ENCODE measurements at places on chromosomes 12 and 14.
A peak's percentile ranks its signal among the peaks of the same experiment; 100 is the strongest.

GRCh38 chr12:2422591-2422990, 369.8 kb downstream of the CACNA1C start:
- no peak for DNase-seq

GRCh38 chr12:110543252-110543959, 39.7 kb downstream of the PPTC7 start:
- no peak for DNase-seq

DNA sequence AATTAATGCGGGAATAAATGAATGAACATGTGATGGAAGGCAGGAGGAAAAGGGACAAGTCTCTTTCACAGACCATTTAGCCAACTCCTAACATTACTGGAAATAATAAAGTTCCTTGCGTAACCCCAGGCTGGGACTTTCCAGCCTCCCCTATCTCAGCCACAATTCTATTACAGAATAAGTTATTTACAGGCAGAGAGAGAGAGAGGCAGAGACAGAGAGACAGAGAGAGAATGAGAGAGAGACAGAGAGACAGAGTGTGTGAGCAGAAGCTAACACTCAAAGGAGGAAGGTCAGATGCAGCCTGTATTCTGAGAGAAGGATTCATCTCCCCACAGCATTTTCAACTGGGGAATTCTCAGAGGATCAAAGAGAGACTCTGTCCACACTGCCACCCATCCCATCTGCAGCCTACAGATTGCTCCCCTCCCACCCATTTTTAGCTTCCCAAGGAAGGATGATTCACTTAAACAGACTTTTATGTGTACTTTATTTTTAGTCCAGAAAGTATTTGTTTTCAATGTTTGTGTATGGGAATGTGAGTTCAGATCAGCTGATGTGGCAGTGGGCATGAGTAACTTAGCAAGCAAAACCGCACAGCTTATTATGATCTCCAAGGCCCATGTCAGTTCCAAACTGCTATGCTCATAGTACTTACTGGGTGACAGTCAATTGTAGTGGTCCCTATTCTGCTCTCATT, 165.7 kb downstream of the CAND1 start:
- no peak for DNase-seq

GRCh38 chr12:73106296-73106695, 834.1 kb downstream of the TRHDE start:
- DNase-seq, result no peak

- peak; percentile 66 for DNase-seq
These were observed 36.0 kb downstream of the FMNL3 start for GRCh38 chr12:49671031-49671765.

DNA sequence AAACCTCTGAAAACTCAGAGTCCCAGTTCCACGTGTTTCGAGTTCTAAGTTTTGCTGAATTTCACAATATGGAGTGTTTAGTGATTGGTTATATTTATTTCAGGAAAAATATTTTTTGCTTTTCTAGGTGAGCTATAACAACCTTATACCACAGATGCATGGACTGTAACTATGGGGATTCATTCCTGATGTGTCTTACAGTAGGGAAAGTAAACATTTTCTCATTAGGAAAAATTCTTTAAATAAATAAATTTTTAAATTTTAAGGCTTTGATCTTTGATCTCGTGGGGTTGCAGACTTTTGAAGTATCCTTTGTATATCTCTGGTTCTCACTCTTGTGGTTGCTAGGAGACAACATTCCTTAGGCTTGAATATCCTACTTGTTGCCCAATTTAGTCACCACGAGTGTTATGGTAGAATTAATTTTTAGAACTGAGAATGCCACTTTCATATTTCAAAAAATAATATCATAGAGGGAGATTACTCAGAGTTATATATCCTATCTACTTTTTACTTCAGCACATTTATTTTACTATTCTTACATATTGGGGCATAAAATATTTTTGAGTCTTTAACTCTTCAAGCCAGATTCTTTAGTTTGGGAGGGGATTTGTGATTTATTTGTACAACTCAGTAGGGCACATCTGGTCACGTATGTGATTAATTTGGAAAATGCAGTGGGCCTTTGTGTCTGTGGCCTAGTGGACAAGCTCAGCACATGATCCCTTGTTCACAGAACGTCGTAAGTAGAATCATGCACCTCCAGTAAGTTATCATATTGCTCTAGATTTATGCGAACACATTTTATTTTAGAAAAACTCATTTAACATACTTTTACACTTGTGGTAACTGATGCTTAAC, 224.0 kb downstream of the TTC6 start:
- no peak for DNase-seq

- DNase-seq, result no peak
These were observed 13.3 kb upstream of the PITPNM2 start for GRCh38 chr12:123164222-123164621.

DNA sequence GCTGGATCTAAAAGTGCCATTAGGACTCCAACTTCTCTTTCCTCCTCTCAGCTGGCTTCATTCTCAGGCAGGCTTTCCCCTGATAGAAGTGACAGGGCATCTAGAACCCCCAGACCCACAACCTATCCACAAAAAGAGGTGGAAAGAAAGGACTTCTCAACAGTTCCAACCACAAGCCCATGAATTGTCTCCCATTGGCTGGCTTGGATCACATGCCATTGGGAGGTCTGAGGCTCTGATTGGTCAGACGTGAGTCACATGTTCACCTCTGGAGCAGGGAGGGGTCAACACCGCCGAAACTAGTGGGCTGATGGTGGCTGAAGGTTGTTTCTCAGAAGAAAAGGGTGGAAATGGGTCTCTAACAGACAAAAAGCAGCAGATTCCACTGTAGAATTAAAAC, 47.2 kb downstream of the DRAM1 start:
- DNase-seq, result no peak

DNA sequence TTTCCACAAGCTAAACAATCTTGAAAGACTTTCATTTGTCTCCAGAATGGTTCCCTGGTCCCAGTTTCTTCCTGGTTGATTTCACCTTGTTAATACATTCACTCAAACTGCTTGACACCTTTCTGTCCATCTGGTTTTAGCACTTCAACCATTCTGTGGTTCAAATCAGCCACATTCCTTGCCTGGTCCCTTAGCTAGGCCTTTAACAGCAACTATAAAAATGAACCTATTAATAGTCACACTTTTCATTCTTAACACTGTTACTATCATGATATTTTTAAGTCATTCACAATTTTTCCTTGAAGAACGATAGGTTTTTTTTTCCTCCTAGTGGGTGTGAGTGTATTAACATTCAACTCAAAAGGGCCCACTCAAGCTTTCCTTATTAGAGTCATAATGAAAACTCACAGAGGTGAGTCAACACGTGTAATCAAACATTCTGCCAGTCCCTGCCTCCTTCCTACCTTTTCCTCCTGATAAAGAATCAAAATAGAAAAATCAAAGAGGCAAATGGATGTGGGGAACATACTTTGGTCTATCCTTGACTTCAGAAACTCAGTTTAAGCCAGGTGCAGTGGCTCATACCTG, 34.4 kb upstream of the CCNT1 start:
- DNase-seq, result no peak
